Trophoblast cell (in vitro differentiated cells and primary cell): ENCODE measurements at places on chromosomes 12 and 14.

- no peak for DNase-seq
- no peaks in the 10 kb centered on the region for H3K36me3 ChIP-seq
- H3K4me3 ChIP-seq: no peak overlapping the region
- no peak overlapping the region for H3K27ac ChIP-seq
- H3K4me1 ChIP-seq: no peaks in the 10 kb centered on the region
Measured at GRCh38 chr12:104166465-104166864, 28.5 kb upstream of the NFYB start.

GRCh38 chr14:95185033-95185766 is 27.9 kb upstream of the DICER1 start:
- peak; percentile 56 for DNase-seq
- no peak overlapping the region for H3K27ac ChIP-seq
- H3K4me1 ChIP-seq: peaks cover 12% of the 10 kb centered on the region
- H3K4me3 ChIP-seq: no peak overlapping the region
- H3K36me3 ChIP-seq: no peaks in the 10 kb centered on the region

DNA sequence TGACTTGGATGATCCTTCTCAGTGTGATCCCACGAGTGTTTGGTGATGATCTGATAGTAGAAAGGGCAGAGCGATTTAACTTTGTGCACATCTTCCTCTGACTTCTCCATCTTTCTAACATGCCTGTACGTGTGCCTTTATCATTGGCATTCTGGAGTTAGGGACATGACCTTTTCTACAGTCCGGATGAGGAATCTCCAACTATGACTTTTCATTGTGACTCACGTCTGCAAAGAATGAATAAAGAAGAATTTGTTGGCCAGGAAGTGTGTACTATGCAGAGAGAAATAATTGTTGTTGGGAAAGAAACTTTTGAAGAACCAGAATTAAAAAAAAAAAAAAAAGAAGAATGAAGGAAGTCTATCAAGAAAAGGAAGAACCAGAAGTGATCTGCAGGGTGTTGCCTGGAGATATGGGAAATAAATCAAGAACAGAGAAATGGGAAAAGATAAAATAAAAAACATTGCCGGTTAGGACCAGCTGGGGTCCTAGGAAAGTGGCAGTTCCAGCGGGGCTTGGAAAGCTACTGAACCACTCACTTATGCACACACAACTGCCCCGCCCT is 25.3 kb downstream of the PPFIBP1 start:
- no peaks in the 10 kb centered on the region for H3K27me3 ChIP-seq
- peaks cover 22% of the 10 kb centered on the region for H3K4me1 ChIP-seq
- no peak overlapping the region for H3K4me3 ChIP-seq
- H3K27ac ChIP-seq: no peak overlapping the region
- peak; percentile 29 for DNase-seq
- H3K36me3 ChIP-seq: peaks cover 7% of the 10 kb centered on the region

- H3K4me1 ChIP-seq: peaks cover 8% of the 10 kb centered on the region
- no peaks in the 10 kb centered on the region for H3K27me3 ChIP-seq
- H3K27ac ChIP-seq: no peak overlapping the region
- H3K4me3 ChIP-seq: no peak overlapping the region
- no peak for DNase-seq
Measured at GRCh38 chr12:94679554-94680195, 29.3 kb upstream of the TMCC3 start.

- peak; percentile 16 for DNase-seq
- H3K4me1 ChIP-seq: no peaks in the 10 kb centered on the region
- H3K4me3 ChIP-seq: no peak overlapping the region
Measured at GRCh38 chr14:27528328-27528727, 930.5 kb upstream of the NOVA1 start.

GRCh38 chr14:81269100-81269978 is 48.6 kb upstream of the GTF2A1 start:
- H3K27me3 ChIP-seq: no peaks in the 10 kb centered on the region
- DNase-seq: peak; percentile 44
- H3K36me3 ChIP-seq: no peaks in the 10 kb centered on the region
- H3K27ac ChIP-seq: peak overlapping the region; percentile 42
- H3K4me1 ChIP-seq: peaks cover 15% of the 10 kb centered on the region

DNA sequence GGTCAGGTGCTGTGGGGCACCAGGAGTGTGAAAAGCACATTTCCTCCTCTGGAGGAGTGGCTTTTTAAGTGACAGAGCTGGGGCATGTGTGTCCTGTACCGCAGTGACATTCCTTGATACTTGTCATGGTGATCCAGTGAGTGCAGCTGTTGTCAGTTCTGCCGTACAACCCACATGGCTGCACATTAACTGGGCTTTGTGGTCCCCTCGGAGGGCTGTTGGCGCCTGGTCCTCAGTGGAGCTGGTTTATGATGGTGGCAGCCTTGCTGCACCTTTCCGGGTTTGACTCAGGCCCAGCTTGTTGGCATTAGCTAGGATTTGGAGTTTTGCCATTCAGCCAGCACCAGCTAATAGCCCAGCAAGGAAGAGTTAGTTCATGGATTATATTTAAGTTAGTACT is 77.0 kb downstream of the SLC25A47 start:
- no peaks in the 10 kb centered on the region for H3K4me1 ChIP-seq
- H3K4me3 ChIP-seq: no peak overlapping the region
- no peak for DNase-seq
